ENCODE measurements at places on chromosomes 16 and 17.
A peak's percentile ranks its signal among the peaks of the same experiment; 100 is the strongest.

GRCh38 chr16:78884204-78884603 is 716.3 kb downstream of the MAF start:
- ATAC-seq: no peak

GRCh38 chr16:31528523-31529107 is 915 bp downstream of the AHSP start:
- ATAC-seq: no peak

DNA sequence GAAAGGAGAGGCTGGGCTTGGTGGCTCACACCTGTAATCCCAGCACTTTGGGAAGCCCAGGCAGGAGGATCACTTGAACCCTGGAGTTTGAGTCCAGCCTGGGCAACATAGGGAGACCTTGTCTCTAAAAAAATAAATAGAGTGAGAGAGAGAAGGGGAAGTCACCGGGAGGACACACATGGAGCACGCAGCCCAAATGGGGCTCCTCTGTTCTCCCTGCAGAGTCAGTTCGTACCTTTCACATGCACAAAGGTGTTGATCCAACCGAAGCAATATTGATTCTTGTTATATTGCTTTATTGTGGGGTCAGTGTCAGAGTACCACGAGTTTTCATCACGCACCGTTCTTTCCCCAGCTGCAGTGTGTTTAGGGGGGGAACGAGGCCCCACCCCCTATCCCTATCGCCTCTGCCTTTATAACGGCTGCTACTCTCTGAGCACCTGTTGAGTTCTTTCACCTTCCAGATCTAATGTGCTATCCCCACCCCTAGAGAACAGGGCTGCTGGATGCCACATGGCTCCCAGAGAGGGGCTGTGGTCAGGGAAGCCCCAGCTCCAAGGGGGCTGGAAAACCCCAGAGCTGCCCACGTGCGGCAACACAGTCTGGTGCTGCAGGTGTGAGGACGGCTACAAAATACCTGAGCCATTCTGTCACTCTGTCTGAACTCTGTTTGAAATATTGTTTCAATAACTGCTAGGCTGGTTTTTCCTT is 1.0 kb upstream of the TMEM235 start:
- ATAC-seq: no peak

DNA sequence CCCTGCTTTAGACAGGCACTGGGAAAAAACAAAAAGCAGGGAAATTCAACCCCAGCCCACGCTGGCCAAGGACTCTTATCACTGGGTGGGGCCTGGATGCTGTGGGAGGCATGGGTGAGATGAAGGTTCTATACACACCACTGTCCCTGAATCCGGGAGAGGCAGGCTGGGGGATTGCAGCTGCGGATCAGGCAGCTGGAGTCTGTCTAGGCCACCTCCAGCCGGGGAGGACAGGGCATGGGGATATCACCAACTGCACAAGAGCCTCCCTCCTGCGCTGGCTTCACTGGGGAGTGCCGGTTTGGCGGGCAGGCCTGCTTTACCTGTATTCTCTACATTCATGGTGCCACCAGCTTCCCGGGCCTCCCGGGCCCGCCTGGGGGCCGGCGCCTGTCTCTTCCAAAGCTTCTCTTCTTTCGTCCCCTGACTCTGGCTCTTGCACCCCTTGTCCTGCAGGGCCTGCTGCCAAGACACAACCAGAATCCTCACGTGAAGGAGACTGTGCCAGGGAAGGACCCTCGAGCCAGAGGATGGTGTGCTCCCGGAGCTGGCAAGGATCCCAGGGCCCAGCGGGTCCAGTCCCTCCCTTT is 13.9 kb downstream of the KIFC3 start:
- ATAC-seq: no peak

- no peak for ATAC-seq
Observed at GRCh38 chr16:87615621-87616041, 13.3 kb downstream of the JPH3 start.

GRCh38 chr16:88337538-88337937 is 45.2 kb upstream of the ZNF469 start:
- no peak for ATAC-seq

DNA sequence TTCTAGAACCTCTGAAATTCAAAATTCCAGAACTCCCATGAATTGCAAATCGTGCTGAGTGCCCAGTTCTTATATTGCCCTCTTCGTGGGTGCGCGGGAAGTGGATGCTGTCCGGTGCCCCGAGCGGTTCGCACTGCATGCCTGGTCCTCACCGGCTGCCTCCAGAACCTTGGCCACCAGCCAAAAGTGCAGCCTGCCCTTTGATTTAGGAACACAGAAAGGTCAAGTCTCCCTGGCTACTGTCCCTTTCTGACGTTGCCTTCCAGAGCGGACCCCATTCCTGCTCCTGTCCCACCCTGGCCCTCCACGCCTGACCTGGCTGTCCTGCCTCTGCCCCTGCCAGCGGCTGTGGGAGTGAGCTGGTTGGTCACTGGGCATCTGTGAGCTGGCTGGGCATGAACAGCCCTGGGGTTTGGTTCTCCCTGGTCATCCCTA is 9.7 kb downstream of the NEUROD2 start:
- no peak for ATAC-seq

GRCh38 chr17:9905902-9906301 is 831 bp upstream of the RCVRN start:
- ATAC-seq: peak; percentile 38

DNA sequence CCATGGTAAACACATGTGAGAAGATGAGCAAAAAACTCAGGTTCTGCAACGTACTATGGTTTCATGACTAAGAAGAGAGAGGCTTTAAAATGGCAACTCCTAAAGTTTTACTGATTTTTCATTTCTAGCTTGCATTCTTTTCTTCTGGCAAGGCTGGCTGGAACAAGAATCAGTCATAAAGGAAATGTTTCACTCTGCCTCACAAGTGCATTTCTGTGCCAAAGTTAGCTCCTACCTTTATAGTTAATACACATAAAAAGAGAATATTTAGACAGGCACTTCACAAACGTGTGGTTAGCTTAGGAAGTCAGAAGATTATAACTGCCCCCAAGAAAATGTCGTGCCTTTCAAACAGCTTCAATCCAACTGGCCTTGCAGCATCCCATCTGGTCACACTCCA is 417.1 kb upstream of the CDH11 start:
- ATAC-seq: no peak

GRCh38 chr16:79150151-79150550 is 450.4 kb downstream of the MAF start:
- no peak for ATAC-seq

GRCh38 chr16:57592591-57593003 is 35.8 kb upstream of the ADGRG1 start:
- ATAC-seq: no peak

- peak; percentile 20 for ATAC-seq
Observed at GRCh38 chr17:16950488-16950887, 21.4 kb downstream of the TNFRSF13B start.

DNA sequence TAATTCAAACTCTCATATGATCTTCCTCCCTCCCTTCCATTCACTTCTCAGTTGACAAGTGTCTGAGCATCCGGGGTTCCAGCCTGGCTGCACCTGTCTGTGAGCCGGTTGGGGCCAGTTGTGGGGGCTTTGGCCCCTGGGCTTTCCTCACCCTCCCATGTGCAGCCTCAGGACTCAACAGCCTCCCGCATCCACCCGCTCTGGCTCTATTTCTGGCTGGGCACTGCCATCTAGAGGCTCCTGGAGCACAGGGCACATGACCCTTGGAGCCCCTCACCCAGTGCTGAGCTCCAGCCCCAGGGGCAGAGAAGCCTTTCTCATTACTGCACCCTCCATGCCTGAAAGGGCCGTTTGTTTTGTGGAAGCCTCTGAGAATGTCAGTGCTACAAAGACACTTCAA is 43.3 kb downstream of the HAPSTR1 start:
- ATAC-seq: peak; percentile 58

- ATAC-seq: no peak
Observed at GRCh38 chr17:34736611-34737010, 157.2 kb downstream of the TMEM132E start.

DNA sequence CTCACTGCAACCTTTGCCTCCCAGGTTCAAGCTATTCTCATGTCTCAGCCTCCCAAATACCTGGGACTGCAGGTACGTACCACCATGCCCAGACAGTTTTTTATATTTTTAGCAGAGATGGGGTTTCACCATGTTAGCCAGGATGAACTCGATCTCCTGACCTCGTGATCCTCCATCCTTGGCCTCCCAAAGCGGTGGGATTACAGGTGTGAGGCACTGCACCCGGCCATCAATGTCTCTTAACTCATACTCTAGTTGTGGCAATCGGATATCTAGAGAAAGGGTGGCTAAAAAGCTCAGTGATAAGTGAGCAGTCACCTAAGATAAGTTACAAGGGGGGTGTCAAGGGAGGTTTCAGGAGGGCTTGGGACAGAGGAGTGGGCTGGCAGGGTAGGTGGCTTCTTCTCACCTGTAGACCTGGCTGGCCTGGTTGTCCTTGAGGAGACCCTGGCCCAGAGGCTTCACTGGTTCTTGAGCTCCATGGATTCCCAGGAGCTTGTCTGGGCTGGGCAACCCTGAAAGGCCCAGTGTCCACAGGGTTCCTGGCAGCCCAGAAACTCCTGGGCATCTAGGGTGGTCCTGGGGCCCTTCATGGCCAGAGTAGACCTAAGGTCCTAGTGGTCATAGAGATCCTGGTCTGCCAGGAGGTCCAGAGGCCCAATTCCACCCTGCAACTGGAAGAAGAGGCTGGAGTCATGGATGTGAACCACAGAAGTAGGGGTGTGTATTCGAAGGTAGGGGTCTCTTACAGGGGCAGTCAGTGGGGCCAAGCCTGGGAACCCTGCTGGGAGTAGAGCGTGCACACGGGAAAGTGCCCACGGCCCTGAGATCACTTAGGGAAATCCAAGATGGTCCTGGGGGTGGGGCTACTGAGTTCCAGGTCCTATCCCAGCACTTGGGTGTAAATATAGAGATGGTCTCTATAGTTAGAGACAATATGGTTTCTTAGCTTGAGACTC is 12.7 kb upstream of the IGFBP4 start:
- no peak for ATAC-seq

GRCh38 chr16:30490210-30490609 is 17.7 kb downstream of the ITGAL start:
- ATAC-seq: peak; percentile 93

- no peak for ATAC-seq
Observed at GRCh38 chr16:52617591-52617990, 70.6 kb upstream of the TOX3 start.

- no peak for ATAC-seq
Observed at GRCh38 chr16:27991876-27992275, 71.6 kb downstream of the GSG1L start.

DNA sequence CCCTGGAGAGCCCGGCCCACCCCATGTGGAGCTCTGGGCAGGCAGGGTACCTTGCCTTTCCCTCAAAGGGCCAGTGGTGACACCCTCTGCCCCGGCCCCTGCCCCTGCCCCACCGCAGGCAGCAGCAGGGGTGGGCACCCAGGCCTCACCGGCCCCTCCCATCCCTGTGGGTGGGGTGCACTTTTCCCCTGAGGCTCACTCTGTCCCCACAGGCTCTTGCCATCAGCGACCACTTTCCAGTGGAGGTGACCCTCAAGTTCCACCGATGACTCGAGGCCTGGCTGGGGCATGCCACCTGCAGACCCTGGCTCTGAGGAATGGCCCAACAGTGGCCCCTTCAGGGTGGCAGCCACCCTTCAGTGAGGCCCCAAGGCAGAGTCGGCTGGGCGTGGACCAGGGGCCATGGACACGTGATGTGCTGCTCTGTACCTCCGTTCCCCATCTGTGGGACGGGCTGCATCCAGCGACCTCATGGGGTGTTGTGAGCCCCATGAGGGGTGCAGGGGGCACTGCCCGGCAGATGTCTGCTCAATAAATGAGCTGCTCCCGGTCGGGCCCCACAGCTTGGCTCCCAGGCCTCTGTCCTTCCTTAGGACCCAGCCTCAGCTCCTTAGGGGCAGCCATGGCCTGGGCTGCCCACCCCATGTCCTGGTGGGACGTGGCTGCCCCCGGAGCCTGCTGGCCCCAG is 2.0 kb downstream of the DNASE1L2 start:
- ATAC-seq: peak; percentile 17

DNA sequence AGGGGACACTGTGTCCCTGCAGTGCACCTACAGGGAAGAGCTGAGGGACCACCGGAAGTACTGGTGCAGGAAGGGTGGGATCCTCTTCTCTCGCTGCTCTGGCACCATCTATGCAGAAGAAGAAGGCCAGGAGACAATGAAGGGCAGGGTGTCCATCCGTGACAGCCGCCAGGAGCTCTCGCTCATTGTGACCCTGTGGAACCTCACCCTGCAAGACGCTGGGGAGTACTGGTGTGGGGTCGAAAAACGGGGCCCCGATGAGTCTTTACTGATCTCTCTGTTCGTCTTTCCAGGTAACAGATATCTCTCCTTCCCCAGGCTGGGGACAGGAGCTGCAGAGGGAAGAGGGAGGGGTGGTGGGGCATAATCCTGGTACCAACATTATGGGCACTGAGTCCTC is 1.6 kb downstream of the CD300LG start:
- no peak for ATAC-seq

DNA sequence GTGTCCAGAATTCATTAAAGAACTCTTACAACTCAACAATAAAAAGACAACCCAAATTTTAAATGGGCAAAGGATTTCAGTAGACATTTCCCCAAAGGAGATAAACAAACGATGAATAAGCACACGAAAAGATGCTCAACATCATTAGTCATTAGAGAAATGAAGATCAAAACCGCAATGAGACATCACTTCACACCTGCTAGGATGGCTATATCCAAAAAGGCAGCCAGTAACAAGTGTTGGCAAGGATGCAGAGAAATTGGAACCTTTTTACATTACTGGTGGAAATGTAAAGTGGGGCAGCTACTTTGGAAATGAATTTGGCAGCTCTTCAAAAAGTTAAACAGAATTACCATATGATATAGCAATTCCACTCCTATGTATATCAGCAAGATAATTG is 42.0 kb downstream of the PITPNM3 start:
- ATAC-seq: no peak

GRCh38 chr17:57582881-57583756 is 162.0 kb downstream of the CCDC182 start:
- no peak for ATAC-seq

DNA sequence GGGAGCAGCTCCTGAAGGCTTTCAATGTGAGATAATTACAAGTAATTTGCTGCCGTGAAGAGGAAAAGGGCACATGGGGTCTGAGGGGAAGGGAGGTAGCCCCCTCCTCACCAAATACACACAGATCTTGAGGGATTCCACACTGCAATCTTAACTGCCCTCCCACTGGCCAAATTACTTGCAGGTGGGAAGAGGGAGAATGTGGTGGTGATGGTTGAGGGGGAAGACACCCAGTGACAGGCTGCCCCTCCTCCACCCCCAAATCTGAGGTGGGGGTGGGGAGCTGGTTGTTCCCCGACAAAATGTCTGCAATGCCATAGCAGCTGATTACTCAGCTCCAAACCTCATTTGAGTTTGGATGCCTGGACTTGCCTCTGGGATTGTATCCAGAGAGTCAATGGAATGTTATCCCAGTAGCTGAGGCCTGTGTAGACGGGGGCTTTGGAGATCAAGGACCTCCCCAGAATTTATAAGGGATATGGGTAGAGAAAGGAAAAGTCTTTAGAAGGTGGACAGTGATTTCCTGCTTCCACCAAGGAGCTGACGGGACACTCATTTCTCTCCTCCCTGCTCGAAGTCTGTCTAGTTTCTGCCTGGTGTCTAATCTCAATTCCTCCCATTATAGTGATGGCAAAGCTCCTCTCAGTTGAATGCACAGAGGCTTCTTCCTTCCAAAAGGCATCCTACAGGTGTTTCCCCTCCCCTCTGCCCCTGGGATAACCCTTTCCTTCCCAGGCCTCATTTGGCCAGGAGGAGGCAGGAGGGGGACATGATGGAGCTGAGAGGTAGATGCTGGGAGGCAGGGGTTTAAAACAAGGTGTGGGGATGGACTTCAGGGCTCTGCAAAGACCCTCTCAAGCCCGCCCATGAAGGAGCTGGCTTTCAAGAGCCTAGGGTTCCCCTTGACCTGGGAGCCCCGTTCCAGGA is 8.7 kb downstream of the DLX4 start:
- no peak for ATAC-seq

- peak; percentile 100 for ATAC-seq
Observed at GRCh38 chr16:23595951-23596720, at the start of gene NDUFAB1. Gene NDUFAB1 (minus strand): TSS chr16:23596316. CDS start chr16:23596290, 26 bp downstream.
